ENCODE measurements at places on chromosomes 3 and 15.

DNA sequence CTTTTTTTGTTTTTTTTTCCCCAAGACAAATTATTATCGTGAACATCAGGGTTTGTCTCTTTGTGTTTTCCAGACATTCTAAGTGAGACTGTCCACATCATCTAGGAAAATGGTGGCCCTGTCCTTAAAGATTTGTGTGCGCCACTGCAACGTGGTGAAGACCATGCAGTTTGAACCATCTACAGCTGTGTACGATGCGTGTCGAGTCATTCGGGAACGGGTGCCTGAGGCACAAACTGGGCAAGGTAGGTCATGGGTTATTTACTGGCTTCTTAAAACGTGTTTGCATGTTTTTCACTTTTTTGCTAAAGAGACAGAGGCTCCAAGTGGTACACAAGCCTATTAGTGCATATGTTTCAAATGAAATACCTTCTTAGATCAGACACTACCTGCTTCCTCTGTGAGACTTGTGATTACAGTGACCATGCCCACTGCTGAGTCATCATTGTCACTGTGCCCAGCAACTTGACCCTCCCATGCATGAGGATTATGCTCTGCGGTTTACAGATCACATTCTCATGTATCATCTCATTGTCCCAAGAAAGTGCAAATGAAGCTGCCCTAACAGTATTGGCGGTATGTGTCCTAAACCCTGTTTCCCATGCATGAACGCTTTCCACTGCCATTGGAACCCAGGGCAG is 395.2 kb upstream of the TPM1 start:
- DNase-seq, result peak; percentile 85

DNA sequence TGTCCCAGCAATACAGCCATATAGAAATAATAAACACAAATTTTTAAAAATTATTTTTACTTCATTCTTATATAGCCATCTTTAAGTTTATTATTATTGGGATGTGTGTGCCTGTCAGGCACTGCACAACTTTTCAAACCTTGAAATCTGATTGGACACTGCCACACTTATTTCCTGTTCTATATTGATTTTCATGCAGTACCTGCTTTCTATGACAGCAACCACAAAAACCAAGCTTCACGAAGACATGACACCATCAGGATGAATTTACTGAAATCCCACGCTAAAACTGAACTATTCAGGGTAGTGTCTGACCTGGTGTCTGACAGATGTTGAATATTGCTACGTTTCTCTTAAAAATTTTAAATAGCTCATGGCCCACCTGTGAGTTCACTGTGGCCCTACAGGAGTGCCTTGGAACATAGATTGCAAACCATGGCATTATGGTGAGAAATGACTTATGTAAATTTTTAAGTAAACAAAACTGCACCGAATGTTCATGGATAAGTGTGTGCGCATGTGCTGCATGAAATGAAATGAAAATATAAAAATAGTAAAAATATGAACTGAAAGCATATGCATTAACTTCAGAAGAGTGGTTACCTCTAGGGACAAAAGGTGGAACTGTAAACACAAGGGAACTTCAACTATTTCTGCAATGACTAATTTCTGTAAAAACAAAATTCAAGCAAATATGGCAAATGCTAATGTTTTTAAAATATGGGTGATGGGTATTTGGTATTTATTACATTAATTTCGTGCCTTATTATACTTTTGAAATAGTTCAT is 152.3 kb downstream of the ZBTB20 start:
- no peak for DNase-seq

DNA sequence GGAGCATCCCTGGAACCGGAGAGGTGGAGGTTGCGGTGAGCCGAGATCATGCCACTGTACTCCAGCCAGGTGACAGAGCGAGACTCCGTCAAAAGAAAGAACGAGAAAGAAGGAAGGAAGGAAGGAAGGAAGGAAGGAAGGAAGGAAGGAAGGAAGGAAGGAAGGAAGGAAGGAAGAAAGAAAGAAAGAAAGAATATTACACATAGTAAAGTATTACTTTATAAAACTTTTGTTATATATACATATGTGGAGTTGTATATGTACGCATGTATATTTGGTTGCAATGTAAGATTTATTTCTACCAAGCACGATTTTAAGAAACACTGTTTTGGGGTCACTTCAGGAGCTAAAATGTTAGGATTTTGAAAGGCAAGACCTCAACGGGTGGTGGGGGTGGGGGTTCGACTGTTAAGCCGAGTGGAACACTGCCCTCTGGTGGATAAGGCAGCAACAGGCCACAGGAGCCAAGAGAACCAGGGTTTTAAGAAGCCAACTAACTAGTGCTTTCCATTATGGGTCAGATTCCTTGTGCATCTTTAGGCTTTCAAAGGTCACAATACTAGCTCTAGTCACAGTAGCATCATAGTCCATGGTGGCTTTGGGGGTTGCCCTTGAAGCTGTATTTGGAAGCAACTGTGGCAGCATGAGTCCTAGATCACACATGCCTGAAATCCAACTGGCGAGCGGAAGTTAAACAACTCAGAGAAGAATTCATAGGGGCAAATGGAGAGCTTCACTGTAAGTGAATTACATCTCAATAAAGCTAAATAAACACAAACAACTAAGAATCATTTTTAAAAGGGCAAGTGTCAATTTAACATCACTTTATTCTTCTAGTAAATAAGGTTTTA is 22.5 kb downstream of the GLB1 start:
- peak; percentile 58 for DNase-seq

GRCh38 chr3:99114565-99115291 is 213.2 kb upstream of the DCBLD2 start:
- peak; percentile 28 for DNase-seq

GRCh38 chr3:80213086-80213485 is 445.3 kb upstream of the ROBO1 start:
- DNase-seq, result no peak

DNA sequence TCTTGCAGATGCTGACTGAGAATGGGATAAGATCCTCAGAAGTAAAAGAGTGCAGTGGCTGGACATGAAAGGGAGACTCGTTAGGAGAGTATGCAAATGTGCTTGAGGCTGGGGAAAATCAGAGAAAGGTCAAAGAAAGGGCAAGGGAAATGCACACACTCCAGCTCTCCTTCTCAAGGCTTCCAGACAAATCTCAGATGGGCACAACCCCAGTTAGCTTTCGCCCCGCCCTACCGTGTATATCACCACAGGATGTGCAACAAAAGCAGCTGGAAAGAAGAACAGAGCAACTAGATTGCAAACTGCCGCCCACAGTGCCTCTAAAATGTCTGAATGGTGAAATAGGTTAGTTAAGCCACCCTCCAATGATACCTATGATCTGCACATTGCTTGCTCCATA is 63.9 kb downstream of the CERS3 start:
- no peak for DNase-seq

DNA sequence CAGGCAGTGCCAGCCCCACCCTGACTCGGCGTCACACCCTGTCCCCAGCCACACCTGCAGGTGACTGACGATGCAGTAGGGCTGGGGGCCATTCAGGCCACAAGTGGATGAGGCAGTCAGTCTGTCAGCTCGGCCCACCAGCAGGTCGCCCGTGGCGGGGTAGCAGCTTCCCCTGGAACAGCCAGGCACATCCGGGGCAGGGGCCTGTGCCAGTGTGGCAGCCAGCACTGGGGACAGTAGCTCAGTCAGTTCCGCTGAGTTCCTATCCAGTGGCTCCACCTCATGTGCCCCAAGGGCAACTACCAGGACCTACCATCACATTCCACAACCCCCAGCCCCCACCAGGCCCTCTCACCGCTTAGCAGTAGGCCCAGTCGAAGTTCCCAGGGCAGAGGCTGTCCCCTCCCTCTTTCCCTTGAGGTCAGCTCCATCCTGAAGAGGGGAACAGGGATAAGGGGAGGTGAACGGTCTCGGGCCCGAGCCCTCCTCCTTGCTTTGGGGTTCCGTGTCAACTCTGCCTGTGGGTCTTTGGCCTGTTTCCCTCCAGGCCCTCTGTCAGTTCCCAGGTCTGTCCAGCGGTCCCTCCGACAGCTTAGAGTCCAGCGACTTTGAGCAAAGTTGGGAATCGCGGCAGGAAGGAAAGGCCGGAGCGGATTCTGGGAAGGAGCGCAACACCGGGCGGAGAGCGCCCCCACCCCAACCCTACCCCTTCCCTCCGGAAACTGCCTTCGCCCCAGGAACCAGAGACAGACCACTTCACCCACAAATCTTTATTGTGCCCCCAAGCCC is at the start of gene LAMB2:
TSS of gene LAMB2 (minus strand) at position 614 of the 789 bp plus-strand sequence. CDS start at position 431, 183 bp downstream.
- DNase-seq, result peak; percentile 80

- DNase-seq, result no peak
Observed at GRCh38 chr3:177968891-177969290, 567.3 kb upstream of the KCNMB2 start.

DNA sequence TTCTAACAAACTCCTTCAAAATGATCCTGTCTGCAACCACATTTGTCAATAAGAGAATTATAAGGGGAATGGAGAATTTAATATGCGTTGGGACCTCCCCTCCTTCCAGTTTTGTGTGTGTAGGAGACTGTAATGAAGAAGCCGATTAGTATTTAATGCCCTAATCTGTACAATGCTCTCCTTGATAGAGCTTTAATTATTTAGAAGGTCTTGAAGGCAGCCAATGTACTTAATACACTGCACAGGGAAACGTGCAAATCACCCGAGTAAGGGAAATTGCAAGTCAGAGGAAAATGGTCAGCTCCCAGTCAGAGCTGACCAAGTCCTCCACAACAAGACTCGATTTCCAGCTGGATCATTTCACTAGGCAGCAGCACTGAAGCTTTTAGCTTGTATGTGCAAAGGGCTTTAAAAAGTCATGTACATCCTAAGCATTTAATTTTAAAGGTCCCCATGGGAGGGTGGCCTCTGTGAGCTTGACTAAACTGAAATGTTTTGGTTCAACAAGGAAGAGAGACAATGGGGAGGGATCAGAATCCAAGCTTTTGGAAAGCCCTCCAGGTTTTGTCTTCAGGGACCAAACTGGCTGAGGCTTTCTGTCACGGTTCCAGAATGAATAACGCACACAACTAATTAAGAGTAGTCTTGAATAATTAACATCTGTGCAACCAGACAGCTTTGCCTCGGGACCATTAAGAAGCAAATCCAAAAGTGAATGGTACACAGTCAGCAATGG is 159.8 kb upstream of the MITF start:
- no peak for DNase-seq

DNA sequence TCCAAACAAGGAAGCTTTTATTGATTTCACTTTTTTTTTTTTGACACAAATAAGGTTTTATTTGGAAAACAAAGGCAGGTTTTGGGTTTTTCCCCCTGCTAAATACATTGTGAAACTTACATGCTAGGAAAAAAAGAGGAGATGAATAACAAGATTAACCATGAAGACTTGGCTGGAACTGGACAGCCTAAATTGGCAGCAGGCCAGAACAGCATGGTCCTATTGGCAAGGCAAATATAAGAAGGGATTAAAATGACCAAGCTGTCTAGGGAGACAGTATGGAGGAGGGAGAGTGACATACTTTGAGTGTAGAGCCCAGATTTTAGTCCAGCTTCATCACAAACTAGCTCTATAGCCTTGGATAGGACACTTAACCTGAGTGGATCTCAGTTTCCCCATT is 63.9 kb upstream of the BBX start:
- DNase-seq, result no peak

- peak; percentile 61 for DNase-seq
Observed at GRCh38 chr15:96474231-96474664, 143.7 kb downstream of the NR2F2 start.

- no peak for DNase-seq
Observed at GRCh38 chr15:72967811-72968530, 84.3 kb upstream of the NEO1 start.

DNA sequence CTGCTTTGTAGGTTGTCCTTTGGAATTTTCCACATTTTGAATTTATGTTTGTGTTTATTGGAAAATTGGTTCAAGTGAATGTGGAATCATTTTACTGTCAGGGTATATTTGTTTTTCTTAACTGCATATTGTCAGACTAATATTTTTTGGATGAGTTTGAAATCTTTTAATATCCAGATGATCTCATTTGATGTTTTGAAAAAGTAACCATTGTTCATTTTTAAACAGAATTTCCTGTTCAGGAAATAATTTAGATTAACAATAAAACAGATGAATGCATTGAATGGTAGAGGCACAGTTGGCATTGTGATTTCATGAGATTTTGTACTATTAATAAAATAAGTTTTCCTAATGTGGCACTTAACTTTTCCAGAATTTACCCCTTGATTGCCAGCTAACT is 15.5 kb downstream of the TRAK1 start:
- no peak for DNase-seq

GRCh38 chr15:32828507-32829186 is 110.8 kb downstream of the GREM1 start:
- no peak for DNase-seq

DNA sequence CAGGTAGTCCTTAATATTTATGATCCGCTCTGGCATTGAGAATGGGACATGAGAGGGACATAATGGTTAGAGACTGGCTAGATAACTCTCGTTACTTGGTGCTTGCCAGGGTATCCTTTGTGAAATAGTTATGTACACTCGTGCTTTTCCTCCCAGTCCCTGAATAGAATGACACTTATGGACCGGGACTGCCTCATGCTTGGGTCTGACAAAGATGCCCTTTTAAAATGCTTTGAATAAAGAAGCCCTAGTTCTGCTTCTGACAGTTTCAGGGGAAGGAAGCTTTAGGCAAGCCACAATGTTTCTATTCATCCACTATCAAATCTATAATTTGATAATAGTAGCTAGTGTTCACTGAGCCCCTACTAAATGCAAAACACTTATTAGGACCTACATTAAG is 29.4 kb downstream of the POLR2M start:
- DNase-seq, result no peak

DNA sequence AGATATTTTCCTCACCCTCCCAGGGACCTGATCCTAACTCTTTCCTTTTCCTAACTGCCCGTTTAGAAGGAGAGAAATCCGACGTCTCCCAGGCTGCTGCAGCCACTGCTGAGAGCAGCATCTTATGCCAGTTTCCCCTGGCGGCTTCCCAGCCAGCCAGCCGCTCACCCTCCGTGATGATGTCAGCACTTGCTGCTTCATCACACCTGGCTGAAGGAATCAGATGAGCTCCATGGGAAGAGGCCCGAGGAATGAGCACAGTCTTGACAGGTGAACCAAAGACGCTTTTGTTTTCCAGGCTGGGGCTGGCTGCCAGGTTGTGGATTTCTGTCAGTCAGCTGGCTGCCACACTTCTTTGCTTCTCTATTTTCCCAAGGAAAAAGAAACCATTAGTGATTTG is 445.1 kb upstream of the RBMS3 start:
- no peak for DNase-seq

- no peak for DNase-seq
Observed at GRCh38 chr3:172339892-172340291, 108.4 kb downstream of the GHSR start.
